ENCODE measurements at places on chromosomes 7 and 10.

- DNase-seq, result no peak
Observed at GRCh38 chr10:93917821-93918220, 24.0 kb downstream of the SLC35G1 start.

DNA sequence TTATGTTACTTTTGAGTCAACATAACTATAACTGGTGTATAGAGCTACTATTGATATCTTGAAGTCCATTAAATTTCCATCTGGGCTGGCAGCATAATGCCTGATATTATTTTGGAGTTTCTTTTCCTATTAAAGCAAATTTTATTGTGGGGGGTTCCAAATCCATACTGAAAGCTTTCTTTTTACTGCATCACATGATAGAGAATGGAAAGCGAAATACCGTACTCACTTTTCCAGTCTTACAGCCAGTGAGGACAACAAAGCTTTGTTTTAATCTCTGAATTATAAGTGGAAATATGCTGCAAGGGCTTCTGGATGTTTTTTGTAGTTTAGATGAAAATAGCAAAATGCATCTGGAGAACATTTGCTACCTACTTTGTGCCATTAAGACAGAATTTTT is 477.5 kb upstream of the SEMA3D start:
- DNase-seq, result no peak

GRCh38 chr10:94274142-94274787 is 88.5 kb downstream of the NOC3L start:
- no peak for DNase-seq

GRCh38 chr10:25820874-25821273 is 113.2 kb upstream of the MYO3A start:
- no peak for DNase-seq

DNA sequence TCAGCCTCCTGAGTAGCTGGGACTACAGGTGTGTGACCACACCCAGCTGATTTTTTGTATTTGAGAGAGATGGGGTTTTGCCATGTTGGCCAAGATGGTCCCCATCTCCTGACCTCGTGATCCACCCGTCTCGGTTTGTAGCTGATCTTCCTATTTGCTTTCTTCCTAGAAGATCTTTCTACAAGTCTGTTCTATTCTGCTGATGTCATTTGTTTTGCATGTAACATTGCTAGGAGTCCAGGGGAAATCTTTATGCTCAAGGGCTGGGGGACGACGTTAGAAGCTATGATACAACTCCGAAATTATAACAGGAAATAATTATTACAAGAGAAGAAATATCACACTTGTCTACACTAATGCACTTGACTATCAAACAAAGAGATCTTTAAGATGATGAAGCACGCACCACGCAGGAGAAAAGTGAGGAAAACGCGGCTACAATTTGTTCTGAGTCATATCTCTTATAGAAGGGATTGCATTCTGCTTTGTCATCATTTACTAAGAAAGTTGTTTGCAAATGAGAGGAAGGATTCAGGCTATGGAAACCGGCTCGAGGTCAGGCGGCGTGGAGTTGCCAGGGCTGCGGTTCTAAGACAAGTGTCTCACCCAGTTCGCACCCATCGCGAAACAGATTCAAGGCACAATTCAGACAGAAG is 103.0 kb upstream of the CARD11 start:
- no peak for DNase-seq

DNA sequence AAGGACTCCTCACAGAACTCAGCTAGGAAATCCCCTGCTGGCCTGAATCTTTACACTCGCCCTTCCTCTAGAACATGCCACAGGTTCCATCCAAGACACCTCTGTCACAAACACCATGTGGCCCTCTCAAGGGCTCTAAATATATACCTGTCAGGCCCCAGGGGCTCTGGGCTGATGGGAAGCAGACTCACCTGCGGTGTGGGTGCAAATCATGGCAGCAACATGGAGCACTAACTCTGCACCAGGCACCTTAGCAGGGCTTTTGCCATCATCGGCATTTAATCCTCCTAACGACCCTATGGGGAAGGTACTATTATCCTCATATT is 17.3 kb downstream of the SH3PXD2A start:
- DNase-seq, result no peak

- DNase-seq, result no peak
Observed at GRCh38 chr7:155864991-155865690, 52.9 kb upstream of the SHH start.

DNA sequence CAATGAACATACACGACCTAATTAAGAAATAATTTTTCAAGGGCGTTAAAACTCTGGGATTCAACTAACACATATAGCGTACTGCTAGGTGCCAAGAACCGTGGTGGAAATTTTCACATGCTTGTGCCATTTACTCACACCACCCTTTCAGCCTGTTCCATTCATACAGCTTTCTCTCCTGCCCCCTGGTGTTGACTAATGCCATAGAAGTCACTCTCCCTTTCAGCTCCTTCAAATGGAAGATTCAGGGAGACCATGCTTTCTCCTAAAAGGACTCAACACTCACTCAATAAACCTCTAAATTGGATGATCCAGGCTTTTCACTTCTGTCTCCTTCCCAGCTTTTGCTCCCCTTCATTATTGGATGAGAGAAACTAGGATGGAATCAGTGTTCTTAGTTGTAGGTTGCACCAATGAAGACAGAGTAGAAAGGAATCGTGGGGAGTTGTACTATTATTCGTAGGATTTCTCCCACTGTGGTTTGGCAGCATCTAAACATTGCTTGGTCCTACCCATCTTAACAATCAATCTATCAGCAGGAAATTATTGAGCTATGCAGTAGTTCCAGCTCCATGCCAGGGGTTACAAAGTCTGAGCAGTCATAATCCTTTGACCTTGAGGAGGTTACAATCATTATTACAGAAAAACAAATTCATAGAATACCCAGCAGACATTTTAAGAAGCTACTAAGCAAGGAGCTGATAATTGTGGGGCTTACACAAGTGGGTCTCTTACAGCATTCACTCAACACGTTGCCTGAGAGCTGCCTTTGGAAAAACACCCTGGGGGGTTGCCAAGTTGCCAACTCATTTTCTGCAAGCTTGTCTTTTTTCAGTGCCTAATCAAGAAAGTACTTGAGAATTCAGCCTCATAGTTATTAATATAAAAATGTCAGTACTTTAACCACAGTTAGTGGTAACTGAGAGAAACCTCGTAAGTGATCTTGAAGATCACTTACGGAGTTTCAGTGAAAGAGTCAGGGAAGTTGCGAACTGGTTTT is 2.8 kb upstream of the PPP1R3C start:
- DNase-seq, result peak; percentile 44

GRCh38 chr7:129032017-129032416 is 22.9 kb downstream of the TNPO3 start:
- DNase-seq, result no peak

- DNase-seq, result no peak
Observed at GRCh38 chr10:119737823-119738222, 12.0 kb downstream of the INPP5F start.

GRCh38 chr7:142901426-142902259 is 16.1 kb upstream of the TRPV6 start:
- no peak for DNase-seq

- DNase-seq, result no peak
Observed at GRCh38 chr7:28465697-28466096, 53.4 kb downstream of the CREB5 start.

DNA sequence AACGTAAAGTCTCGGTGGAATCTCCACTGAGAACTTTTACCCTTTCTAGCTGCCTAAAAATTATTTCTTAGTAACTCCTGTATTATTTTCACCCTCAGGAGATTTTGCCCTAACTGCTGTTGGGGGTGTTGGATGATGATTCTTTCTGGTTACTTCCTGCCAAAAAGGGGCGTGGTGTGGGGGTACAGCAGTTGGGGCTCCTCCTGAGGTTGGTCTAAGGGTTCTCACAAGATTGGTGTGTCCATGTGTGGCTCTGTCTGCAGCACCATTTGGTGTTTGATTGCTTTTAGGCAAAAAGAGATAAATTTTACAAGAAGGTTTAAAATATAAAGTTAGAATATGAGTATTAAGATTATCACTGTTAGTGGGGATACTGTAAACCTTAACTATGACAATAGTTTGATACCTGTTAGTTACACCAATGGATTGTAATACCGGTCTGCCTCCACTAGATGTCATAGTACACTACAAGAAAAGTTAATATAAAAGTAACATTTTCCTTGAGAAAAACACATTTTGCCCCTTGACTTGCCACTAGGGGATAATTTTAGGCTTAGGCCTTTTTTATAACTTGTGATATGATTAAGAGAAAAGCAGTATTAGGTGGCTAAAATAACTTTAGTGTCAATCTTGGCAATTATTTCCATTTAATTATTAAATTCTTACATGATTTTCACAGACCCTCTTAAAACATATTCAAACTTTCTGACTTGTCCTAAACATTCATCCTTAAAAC is 928.7 kb downstream of the IPMK start:
- peak; percentile 7 for DNase-seq

GRCh38 chr7:113161050-113161449 is 42.7 kb upstream of the SMIM30 start:
- no peak for DNase-seq

Measured in GM19239 (cell line).